ENCODE measurements at places on chromosomes 5 and 9.
A peak's percentile ranks its signal among the peaks of the same experiment; 100 is the strongest.

DNA sequence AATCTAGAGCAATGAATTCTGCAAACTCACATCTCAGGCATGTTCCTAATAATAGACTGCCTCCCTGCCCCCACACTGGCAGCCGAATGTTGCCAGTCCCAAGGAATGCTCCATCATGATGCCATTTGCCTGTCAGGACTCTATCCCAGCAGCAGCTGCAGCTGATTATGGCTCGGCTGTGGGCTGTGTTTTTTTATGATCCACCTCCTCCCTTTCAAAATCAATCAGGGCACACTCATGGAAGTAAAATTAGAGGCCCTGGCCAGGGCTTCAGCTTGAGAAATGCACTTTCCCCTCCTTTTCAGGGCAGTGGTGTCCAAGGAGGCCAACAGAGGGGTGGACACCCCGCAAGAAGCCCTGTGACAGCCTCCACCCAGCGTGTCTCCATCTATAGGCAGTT, 176.7 kb upstream of the S1PR3 start:
- no peak for DNase-seq

GRCh38 chr9:127848756-127849504, 5.5 kb downstream of the ENG start:
- DNase-seq, result no peak

DNA sequence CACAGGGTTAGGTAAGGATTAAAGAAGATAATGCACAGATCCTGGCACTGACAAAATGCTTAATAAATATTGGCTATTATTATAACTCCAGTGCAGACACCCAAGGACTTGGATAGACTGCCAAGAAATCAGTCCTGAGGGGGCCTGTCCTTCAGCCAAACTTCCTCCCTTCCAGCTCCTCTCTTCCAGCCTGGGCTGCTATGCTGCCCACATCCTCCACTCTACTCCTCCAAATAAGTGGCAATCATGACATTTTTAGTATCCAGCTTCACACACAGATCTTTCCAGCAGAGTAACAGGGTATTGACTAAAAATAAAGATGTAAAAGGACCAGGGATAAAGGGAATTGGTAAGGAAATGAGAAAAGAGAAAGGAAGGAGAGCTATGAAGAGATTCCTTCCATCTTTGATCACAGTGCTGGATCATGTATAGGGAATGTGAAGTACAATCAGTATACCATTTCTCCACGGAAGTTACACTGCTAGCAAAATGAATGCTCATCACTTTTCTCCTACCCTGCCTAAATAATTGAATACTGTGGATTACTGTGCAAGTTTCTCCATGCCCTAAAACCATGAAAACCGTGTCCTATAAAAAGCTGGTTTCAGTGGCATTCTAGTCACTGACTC, 136.0 kb upstream of the OSMR start:
- no peak for DNase-seq

- DNase-seq, result no peak
Observed at GRCh38 chr5:109877670-109878045, 187.9 kb downstream of the MAN2A1 start.

GRCh38 chr9:6802926-6803325, 45.2 kb downstream of the KDM4C start:
- DNase-seq, result no peak

DNA sequence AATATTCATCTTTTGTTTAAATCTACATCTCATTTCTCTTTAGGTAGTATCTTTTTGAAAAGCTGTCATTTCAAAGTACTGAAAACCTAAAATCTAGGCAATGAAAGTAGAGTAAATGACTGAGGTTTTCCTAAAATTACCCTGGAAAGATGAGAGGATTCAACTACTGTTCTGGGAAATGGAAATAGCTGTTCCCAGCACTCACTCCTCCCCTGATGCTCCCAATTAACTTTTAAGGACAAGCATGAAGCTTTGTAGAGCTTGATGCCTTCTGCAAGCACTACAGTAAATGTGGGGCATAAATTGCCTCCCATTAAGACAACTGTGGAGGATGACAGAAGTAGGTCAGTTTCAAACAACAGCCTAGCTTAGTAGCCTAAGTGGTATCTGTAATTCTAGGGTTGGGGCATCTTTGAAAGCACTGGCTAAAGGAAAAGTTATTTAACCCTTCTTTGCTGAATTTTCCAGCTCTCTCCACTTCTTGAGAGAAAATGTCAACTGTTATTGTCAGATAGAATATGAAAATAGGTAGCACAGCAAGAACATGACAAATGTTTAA, 100.2 kb upstream of the GNA14 start:
- DNase-seq, result no peak

- no peak for DNase-seq
Observed at GRCh38 chr9:3215658-3216057, 310.1 kb downstream of the RFX3 start.

DNA sequence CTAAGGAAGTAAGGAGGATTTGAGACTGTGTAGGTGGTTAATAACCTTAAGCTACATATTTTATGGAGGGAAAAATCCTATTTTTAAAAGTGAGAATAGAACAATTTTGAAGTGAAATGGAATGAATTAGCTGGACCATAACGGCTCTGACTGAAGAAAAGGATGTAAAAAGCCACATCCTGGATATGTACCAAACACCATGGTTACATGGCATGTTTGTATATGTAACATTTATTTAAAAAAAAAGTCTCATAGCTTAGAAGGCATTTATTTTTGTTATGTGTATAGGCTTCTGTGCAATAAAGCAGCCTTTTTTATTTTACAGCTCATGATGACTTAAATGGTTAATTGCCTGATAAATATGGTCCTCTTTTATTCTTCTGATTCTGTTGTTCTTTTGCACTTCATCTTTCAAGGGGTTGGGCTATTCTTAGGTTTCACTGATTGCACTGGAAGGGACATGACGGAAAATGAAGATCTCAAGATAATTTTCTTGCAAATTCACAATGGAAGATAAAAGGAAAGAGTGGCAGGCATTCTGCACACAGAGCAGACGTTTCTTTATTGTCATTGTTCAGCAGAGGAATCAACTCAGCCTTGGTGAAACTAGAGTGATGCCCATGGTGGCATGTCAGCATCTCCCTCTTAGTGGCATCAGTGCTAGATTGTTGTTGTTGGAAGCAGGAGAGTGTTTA, 63.1 kb downstream of the DOCK8 start:
- no peak for DNase-seq

DNA sequence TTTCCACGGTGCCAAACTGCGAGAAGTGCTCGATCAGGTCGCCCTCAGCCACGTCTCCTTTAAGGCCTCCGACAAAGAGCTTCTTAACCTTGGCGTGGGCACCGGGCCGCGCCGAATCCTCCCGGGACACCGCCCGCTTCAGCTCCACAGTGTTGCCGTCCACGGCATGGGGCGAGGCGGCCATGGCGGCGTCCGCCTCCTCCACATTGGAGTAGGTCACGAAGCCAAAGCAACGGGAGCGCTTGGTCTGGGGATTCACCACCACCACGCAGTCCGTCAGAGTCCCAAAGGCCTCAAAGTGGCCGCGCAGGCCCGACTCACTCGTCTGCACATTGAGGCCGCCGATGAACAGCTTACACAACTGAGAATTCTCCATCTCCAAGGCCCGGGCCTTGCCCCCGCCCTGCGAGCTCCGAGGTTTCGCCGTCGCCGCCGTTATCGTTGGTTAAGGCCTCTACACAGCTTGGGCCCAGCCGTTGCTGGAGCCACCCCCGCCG, 424 bp downstream of the HNRNPA0 start:
- peak; percentile 23 for DNase-seq

DNA sequence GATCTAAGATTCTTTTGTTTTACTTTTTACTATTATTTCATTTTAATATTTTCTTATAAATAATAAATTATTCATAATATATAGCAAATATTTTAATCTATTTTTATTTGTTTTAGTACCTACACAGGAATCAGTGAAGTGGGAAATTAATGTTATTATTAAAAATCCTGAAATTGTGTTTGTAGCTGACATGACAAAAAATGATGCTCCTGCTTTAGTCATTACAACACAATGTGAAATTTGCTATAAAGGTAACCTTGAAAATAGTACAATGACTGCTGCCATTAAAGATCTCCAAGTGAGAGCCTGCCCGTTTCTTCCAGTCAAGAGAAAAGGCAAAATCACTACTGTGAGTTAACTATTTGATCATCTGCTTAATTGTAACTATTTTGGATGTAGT, 138.7 kb downstream of the VPS13A start:
- DNase-seq, result no peak

GRCh38 chr5:177430972-177431316, 4.5 kb downstream of the GRK6 start:
- DNase-seq, result no peak

DNA sequence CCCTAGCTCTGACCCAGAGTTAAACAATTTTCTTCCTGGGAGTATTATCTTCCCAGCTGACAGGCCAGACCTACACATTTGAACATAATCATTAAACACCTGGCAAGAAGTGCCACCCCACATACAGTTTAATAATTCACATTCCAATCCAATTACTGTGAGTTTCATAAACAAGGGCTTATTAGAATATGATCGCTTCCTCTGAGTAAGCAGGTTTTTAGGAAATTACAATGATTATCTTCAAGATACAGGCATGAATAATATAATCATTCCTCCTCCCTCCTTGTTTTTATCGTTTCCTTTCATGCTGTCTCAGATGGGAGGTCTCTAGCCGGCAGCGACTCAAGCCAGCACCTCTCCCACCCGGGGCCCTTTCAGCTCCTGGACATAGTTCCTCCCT, 15.8 kb upstream of the KIF4B start:
- DNase-seq, result no peak

GRCh38 chr9:134988706-134989105, 71.0 kb upstream of the FCN1 start:
- no peak for DNase-seq

DNA sequence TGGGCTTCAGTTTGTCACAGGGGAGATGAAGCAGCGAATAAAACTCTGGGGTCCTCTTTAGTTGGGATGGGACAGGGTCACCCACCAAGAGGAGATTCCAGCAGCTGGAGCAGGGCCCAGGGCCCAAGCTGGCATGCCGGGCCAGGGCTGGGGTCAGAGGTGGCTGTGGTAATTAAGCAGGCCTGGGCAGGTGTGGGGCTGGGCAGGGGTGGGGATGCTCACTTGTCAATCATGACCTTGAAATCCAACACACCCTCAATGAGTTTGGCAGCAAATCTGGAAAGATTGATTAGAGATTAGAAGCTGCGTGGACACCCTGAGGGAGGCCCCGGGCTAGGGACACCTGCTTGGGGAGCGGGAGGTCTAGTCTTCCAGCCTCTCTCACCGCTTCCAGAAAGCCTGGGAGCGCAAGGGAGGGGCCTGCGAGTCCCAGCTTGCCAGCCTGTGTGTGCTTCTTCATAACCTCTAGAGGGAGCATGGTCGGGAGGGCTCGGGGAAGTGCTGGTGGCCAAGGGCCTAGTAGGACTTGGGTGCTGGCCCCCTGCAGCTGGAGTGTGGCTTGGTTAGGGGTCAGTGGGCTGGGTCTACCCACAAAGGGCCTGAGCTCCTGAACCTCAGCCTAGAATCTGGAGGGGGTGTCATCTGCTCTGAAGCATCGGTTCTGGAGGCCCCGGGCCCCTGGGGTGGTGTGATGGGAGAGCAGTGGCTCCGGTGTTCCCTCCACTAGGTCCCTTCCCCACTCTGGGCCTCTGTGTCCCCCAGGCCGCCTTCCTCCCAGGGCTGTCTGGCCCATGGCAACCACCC, 7.6 kb downstream of the CRAT start:
- no peak for DNase-seq

GRCh38 chr5:66406761-66407336, 189.3 kb upstream of the MAST4 start:
- DNase-seq, result no peak

DNA sequence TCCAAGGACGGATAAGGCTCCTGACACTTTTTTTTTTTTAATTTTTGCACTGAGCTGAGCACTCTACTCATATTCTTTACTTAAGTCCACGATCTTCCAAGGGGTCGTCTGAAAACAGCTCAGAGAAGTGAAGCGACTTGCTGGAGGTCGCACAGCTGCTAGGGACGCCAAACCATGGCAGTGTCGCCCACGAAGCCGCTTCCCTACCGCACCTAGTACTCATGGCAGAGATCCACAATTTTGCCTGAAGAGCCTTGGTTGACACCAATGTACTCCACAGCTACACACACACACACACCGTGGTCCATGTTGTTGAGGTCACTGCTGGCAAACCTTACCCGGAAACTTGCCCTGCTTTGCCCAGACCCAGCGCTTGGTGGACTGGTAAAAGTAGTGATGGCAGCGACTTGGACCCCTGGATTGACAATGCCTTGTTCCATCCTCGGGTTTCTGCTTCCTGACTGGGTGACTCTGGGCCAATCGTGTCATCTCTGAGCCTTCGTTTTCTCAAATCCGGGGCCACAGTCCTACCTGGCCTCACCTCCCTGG, 521 bp upstream of the SLIT3 start:
- DNase-seq, result no peak

DNA sequence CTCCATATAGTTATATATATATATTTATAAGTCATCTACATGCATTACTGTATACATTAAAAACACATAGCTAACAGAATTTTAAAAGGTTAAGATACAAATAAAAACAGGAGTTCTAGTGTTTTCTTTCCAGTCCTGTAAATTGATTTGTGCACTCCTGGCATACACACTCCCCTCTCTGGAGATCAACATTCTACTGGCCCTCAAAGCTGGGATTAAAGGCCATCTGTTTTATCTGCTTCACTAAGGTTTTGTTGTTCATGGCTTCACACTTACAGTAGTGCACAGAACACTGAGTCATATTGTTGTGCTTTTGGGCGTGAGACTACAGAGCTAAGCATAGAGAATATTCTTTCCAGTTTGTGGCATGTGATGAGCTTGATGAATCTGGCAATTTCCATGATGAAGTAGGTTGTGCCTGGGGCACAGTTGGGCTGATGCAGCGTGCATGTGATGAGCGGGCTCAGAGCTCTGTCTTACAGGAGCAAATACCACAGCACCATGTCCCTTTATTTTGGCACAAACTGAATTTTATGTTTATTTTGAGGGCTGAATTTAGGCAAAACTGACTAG, 98.2 kb downstream of the TAF11L14 start:
- DNase-seq, result no peak

GRCh38 chr5:102856389-102856777, 101.3 kb downstream of the PAM start:
- no peak for DNase-seq

- DNase-seq, result no peak
Observed at GRCh38 chr5:5638211-5638610, 215.7 kb downstream of the ICE1 start.

GRCh38 chr5:139757727-139758509, 37.7 kb upstream of the PSD2 start:
- DNase-seq, result no peak

GRCh38 chr5:95620030-95620869, at the start of gene GPR150:
Gene GPR150 (plus strand): TSS chr5:95620087. CDS start chr5:95620276, 189 bp downstream.
- DNase-seq, result peak; percentile 40

DNA sequence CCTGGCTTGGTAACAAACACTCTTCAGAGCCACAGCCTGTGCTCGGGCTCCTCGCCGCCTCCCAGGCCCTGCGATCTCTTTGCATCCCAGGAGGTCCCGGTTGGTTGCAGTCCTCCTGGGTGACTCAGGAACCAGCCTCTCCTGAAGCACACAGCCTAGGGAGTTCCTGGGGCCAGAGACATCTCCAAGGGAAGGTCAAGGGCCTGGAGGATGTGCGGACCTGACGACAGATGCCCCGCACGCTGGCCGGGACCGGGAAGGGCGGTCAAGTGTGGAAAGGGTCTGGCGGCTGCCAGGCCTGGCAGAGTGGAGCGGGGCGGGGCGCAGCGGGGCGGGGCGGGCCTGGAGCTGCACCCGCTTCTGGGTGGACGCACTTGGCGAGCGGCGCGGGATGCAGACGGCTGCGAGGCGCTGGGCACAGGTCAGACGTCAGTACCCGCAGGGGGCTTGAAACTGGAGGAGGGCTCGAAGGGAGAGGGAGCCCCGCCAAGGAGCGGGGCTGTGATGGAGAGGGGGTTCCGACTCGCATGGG, 45.0 kb upstream of the PRSS3 start:
- no peak for DNase-seq

GRCh38 chr5:2866662-2867372, 115.3 kb upstream of the IRX2 start:
- DNase-seq, result no peak

Measured in activated CD4-positive, CD25-positive, alpha-beta regulatory T cell (primary cell).